ENCODE measurements at places on chromosomes 5 and 9.

DNA sequence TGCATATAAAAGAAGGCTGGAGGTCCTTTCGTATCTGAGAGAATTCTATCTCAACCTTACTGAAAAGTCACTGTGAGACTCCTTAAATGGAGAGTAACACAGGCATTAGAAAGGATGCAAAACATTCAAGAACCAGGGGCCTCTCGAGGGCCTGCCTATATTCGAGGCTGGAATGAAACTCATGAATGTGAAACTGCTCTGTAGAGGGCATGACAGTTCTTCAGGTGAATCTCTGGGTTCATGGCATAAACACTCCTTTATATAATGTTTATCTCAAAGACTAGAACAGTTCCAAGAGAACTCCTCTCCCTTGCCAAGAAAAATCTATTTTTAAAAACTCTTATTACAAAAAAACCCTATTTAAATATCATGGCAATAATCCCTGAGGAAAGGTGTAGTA is 113.9 kb downstream of the SEC61B start:
- DNase-seq = no peak

DNA sequence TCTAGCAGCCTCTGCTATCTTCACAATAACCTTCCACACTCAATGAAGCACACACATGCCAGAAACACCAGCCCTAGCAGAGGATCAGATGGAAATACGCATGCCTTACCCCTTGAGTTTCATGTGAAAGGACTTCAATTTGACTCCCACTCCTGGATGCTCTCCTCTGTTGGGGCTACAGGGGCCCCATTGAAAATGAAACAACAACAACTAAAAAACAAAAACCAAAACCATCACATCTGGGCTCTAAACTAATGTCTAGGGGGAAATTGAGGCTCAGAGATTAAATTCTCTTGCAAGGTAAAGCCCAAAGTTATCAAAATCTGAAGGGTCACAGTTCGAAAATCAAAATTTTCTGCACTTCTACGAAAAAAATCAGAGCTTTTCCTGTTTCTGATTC is 7.9 kb upstream of the RFESD start:
- DNase-seq = no peak

DNA sequence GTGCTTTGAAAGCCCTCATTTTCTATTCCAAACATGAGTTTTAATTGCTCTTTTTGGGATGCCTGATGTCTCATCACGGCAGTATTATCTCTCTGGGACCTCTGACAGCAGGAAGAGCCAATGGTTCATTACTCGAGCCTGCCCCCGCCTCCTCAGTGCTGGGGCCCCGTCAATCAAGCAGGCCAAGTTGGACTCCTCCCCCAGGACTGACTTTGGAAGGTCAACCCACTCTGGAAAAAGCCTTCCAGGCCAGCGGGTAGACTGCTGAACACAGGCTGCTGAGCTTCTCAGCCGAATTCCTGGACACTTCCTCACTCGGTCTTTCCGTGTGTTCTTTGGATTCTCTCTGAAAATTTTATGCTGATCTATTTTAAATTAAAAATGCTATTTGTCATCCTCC is 9.5 kb upstream of the BARHL1 start:
- no peak for DNase-seq

GRCh38 chr9:114811966-114812636 is 6.3 kb upstream of the TNFSF15 start:
- no peak for DNase-seq

DNA sequence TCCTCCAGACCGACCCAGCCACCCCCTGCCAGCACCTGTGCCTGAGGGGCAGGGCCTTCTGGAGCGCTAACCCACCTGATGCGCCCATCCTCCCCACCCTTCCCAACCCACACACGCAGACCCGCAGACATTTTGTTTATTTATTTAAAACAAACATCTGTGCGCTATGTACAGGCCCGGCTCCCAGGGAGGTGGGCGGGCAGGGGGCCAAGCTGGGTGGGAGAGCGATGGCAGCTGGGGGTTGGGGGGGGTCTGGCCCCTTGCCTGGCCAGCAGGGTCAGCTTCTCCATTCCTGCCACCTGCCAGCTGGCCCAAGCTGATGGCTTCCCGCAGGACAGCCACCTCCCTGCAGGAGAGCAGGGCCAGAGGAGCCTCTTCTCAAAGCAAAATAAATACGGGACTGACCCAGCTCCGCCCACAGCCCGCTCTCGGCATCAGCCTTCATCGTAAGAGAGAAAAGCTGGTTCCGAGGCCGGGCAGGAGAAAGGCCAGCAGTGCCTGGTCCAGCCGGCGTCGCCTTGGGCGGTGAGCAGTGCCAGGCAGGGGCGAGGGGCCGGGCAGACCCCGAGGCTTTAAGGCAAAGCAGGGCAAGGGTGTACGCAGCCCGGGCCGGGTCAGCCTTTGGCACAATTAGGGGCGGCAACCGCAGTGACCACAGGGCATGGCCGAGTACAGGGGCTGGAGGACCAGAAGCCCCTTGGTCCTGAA is 10.9 kb upstream of the CLIC3 start:
- DNase-seq = no peak

DNA sequence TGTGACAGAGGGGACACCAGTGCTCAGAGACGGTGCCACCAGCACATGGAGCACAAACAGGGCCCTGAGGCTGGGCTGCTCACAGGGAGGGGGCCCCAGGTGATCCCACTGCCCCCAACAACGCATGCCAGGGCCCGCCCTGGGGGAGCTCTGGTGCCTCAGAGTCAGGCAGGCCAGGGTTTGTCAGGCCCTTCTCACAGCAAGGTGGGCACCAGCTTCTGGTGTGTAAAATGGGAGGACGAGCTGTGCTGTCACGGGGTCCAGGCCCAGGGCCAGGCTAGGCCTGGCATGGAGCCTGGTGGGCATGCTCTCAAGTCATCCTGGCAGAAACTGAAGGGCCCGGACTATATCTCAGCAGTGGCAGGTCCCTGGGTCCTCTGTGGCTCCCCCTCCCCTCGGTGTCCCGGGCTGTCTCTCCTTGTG is 34.5 kb downstream of the PRRT1B start:
- no peak for DNase-seq

DNA sequence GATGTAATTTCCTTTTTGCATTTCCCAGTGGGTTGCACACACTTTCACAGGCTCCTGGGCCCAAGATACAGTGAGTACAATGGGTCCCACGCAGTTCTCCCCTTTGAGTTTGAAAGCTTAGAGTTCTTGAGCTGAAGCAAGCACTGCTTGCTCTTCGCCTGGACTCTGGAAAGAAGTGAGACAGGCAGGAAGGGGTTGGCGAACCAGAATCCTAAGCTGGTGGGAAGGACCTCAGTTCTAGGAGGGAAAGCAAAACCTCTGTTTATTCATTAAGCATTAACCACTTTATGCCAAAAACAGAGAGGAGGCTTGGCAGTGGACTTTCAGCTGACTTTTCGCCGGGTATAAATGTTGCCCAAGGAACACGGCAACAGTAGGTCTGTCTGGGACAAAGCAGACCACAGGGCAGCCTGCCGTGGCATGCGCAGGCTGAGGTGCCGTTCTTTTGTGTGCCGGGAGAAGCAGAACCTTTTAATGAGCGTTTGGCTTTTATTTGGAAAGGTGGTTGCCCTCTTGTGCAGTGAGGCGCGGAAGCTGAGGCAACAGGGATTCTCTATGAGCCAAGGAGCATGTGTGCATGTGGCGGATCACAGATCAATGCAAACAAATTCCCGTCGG is 239.9 kb upstream of the PANK3 start:
- DNase-seq = no peak

- no peak for DNase-seq
Observed at GRCh38 chr9:102521097-102521755, 473.9 kb upstream of the CYLC2 start.

DNA sequence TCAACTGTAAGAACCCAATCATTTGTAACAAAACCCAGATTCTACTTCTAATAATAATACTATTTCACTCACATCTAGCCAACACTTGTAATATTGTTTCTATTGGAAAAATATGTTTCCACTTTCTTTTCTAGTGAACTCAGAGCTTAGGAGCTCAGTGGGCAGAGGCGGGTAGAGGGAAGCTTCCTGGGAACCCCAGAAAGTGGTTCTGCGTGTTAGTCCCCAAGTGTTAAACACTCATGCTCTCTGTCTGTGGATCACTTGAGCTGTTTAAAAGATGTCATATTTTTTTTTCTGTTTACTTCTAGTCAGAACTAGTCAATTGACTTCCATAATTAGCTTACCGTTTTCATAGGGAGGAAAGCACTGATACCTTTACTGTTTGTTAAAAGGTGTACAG is 20.6 kb downstream of the SNX18 start:
- no peak for DNase-seq

DNA sequence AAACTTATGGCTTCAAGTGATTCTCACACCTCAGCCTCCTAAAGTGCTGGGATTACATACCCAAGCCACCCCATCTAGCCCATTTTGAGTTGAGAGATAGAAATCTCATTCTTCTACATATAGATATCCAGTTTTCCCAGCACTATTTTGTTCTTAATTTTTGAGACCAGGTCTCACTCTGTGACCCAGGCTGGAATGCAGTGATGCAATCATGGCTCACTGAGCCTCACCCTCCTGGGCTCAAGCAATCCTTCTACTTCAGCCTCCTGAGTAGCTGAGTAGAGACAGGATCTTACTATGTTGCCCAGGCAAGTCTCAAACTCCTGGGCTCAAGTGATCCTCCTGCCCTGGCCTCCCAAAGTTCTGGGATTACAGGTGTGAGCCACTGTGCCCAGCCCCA is 60.9 kb upstream of the CTNNA1 start:
- DNase-seq = no peak

DNA sequence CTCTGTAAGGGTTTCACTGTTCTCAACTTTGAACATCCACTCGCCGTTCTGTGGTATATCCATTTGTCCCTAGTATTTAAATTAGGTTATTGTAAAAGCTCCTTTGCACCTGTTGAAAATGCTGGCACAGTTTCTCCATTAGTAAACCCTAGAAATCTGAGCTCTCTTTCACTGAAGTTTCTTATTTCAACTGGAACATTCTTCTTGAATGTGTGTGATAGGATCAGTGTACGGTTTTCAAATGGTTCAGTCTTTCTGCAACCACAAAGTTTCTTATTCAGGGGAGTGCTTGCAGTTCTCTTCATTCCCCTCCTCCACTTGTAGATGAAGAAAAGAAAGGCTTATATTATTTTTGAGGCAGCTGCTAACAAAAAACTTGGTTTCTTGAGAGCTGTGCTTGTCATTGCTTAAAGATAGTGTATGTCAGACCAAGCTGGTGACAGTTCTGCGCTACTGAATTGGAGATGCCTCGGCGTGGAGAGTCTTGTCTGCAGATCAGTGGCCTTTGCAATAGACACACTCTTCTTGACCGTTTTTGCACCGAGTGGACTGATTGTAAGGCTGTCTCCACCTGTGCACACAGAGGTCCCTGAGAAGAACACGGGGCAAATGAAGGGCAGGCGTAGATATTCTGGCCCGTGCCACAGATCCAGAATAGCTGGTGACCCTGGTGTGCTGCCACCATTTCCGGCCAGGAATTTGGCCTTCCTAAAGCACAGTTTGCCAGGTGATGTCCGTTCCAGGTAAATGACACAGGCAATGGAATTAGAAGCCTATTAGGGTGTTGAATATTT is 102.2 kb downstream of the TRIO start:
- DNase-seq = no peak

DNA sequence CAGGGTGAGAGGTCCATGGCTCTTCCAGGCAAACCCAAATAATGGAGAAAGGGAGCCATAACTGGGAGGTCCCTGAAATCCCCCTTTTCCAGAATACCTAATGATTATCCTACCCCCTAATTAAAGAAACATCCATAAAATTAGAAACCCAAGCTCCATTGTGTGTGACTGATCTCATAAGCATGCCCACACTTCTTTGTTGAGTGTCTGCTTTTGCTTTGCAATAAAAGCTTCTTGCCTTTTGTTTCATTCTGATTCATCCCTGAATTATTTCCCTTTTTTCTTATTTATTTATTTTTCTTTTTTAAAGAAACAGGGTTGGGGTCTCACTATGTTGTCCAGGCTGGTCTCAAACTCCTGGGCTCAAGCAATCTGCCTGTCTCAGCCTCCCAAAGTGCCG is 33.1 kb downstream of the BTF3 start:
- DNase-seq = no peak

DNA sequence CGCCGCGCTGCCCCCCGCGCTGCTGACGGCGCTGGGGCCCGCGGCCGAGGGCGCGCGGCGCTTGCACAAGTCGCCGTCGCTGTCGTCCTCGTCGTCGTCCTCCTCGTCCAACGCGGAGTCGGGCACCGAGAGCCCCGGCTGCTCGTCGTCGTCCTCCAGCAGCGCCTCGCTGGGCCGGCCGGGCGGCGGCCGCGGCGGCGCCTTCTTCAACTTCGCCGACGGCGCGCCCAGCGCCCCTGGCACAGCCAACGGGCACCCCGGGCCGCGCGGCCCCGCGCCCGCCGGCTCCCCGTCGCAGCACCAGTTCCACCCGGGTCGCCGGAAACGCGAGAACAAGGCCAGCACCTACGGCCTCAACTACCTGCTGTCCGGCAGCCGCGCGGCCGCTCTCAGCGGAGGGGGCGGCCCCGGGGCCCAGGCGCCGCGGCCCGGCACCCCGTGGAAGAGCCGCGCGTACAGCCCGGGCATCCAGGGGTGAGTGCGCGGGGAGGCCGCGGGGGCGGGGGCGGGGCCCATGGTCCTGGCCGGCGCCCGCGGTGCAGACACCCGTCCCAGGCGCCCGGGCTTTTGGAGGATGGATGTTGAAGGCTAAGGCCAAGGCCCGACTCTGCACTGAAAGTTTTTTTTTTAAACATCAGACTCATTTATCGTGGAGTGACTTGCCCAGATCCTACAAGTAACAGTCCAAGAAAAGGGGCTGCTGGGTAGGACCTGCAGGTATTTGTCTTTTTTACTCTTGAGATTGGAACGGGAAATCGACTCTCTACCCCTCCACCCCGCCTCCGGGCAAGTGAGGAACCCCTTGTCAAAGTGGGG is 1.2 kb downstream of the TENT4A start:
- no peak for DNase-seq

GRCh38 chr5:88675708-88676636 is 207.0 kb downstream of the MEF2C start:
- DNase-seq = no peak

- no peak for DNase-seq
Observed at GRCh38 chr9:97510797-97511654, 9.6 kb downstream of the TMOD1 start.

DNA sequence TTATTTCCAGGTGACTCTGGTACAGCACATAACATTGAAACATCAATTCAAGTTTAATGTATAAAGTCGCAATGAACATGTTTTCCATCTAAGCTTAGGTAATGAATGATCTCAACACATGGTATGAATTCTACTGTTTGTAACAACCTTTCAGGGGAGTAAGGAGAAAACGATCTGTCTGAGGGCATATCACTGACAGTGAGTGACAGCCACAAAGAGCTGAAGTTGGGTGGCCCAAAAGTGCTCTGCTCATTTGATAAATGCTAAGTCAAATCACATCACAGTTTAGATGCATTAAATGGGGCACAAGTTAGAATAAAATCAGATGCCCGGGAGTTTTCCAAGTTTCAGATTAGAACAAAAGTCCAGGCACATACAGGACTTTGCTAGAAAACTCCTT is 1.2 kb downstream of the FANCC start:
- no peak for DNase-seq

DNA sequence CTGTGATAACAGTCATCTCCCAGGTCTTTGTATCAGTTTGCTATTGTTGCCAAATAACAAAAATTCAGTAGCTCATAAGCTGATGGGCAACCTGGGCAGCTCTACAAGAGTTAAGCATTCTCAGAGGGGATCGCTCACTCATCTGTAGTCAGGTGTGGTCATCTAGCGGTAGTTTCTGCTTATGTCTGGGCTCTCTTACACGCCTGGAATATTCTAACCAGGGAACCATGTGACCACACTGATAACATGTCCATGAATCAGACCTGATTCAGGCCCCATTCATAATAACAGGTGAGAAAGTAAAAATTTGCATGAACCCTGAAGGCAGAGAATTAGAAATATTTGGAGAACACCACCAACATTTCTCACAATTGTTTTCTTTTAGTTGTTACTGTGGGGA is 576.1 kb downstream of the SLCO4C1 start:
- DNase-seq = no peak

GRCh38 chr5:95936812-95937397 is 24.7 kb downstream of the ELL2 start:
- no peak for DNase-seq
